ENCODE measurements at places on chromosomes 6 and 20.

DNA sequence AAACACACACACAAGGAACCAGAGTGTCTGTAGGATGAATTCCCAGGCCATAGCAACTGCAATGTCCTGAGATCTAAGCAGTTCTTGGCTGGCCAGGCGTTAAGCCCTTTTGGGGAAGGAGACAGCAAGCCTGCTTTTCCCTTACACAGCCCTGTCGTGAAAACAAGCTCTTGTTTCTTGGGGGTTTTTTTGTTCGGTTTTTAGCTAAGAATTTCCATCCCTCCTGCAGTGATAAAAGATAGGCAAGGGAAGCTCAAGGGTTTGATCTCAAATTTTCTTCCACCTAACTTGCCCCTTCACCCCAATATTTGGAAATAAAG, 1.5 kb downstream of the TNFRSF21 start:
- DNase-seq: no peak

- DNase-seq: no peak
Observed at GRCh38 chr6:14095437-14095836, 22.1 kb upstream of the CD83 start.

DNA sequence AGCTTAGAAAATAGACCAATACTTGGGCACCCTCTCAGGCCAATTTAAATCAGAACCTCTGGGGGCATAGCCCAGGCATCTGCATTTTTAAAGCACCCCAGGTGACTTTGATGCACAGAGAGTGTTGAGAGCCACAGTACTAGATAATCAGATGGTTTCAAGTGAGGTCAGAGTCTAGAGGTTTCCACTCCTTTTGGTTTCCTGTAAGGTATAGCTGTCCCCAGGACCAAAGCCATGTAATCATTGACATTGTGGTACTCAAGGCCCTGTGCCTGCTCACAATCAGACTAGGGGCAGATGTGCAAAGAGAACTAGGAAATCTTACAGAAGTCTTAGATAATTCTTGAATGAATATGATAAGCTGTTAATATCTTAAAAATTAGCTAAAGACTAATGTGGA, 9.1 kb downstream of the FILIP1 start:
- no peak for DNase-seq

DNA sequence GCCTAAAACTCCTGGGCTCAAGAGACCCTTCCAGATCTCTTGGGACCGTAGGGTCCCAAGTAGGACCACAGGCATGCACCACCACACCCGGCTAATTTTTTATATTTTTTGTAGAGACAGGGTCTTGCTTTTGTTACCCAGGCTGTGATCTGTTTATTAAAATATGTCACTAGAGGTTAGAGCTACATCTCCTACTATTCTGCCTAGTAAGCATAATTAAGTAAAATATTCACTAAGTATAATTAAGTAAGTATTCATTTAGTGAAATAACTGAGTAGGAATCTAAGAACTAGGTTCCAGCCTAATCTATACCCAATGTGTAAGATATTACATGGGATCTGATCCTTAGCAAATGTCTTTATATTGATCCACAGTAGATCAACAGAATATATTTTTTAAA, 40.2 kb upstream of the GCM1 start:
- no peak for DNase-seq

DNA sequence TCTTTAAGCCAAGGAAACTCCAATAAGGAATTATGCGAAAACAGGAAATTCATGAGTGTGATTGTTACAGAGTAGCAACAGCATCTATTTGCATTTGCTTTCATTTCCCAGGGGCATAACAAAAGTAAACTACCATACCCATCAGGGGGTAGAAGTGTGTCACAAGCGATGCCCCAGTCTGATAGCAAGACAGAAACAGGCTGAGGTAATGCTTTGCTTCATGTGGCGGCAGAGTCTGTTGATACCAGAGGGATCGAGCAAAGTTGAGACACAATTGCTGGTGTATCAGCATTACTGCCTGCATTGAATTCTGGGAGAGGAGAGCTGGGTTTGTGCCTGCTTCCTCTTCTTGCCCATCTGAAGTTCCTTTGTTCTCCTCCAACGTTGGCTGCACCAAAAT, 51.2 kb upstream of the LYRM2 start:
- DNase-seq: no peak

- DNase-seq: no peak
Observed at GRCh38 chr6:1581120-1581991, 28.4 kb upstream of the FOXC1 start.

DNA sequence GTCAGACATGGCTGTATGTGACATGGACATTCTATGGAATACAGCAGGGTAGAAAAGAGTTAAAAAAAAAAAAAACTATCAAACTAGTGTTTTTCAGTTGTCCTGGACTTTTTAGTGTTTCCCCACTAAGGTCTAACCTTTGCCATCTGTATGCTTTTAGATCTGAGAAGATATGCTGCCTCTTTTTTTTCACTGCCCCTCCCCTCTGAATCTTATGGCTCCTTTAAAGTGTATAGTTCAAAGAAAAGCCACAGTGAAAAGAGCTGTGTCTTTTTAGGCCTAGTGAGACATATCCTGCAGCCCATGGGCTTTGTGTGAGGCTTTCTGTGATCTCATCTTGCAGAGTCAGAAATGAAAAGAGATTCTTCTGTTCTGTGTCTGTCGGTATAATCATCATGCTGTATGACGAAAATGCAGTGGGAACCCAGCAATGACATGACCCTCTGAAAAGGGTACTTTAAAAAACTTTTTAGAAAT, 29.3 kb downstream of the ADGRG6 start:
- no peak for DNase-seq

GRCh38 chr20:34365765-34366213, 2.7 kb downstream of the ITCH start:
- DNase-seq: no peak

DNA sequence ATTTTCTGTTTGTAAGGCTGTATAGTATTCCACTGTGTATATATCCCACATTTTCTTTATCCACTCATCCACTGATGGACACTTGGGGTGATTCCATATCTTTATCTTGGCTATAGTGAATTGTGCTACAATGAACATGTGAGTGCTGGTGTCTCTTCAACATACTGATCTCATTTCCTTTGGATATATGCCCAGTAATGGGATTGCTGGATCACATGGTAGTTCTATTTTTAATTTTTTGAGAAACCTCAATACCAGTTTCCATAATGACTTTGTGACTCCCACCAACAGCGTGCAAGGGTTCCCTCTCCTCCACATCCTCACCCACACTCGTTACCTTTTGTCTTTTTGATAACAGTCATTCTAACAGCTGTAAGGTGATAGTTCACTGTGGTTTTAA, 166.0 kb downstream of the ARHGAP18 start:
- DNase-seq: no peak

DNA sequence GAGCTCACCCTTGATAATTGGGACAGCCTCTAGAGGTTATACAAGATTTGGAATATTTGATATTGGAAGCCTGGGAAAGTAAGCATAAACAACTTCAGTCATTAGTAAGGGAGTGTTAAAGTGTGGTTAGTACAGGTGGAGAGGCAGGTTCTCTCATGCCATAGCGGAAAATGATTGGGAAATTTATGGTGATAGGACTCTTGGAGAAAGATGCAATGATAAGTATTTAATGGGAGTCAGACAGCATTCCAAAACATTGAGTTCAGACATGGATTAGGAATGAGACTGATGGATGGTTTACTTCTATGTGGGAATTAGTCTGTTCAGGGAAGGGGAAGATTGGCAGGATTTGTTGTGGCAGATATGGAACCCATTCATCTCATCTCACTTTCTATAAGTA, 152.7 kb downstream of the MCHR2 start:
- DNase-seq: no peak

DNA sequence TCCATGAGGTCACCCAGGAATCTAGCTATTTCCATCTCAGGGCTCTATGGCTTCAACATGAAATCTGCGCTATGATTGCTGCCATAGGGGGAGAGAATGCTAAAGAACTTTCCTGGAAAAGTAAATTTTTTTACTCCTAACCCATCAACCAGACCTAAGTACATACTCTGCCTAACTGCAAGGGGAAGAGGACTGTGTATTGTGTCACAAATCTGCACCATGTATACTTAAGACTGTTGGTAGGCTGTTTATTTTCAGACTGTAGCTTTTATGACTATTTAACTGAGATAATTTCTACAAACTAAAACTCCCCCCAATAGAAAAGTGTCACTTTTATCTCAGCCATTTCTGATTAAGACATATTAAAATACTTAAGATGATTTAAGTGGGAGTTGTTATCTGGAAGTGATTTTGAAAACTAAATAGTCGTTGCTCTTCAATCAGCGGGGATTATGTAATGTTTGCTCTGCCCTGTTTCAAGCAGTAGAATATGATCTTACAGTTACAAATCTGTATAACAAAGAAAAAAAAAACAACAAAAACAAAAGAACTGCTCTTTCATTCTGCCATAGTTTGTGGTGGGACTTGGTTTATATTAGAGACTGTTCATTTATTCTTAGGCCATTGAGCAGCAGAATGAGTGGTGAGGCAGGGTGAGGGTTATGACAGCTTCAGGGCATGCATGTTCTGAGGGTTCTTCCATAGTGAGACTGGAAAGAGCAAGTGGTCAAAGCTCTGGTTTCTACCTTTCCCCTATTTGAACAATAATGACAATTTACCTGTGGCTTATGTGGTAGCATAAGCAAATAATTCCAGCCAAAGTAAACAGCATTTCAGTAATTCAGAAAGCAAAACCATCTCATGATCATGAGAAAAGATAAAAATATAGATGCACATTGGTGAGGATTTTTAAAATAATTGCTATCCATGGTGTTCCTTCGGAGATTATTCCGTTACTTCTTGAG, 126.3 kb upstream of the CEP162 start:
- no peak for DNase-seq

DNA sequence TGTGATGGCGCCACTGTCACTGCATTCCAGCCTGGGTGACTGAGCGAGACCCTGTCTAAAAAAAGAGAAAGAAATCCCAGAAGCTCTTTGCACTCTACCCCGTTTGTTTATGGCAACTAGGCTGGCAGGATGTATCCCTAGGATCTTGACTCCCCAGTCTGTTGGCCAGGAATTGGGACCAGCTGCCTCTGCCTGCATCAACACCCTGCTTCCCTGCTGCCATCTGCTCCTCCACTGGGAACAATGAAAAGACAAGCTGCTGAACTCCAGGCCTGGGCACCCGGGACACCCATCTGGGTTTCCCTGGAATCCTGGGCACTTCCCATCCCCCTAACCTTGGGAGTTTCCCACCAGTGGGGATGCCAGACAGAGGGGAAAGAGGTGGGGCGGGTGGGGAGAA, 64.9 kb downstream of the CPNE5 start:
- DNase-seq: no peak

DNA sequence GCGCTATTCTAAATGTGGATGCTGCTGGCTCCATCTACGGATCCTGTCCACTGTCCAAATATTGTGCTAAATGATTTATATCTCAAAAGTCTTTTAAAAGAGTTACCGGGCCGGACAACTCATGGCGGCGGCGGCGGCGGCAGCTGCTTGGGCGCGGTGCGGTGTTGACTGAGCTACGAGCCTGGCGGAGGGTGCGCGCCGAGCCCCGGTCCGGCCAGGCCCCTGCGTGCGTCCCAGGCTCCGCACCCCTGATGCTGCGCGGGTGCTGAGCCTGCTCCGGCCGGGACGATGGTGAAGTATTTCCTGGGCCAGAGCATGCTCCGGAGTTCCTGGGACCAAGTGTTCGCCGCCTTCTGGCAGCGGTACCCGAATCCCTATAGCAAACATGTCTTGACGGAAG, 303.4 kb downstream of the CENPW start:
- DNase-seq: no peak

- DNase-seq: no peak
Observed at GRCh38 chr20:20476504-20476903, 108.6 kb downstream of the INSM1 start.

- no peak for DNase-seq
Observed at GRCh38 chr20:57109571-57109953, 156.9 kb downstream of the BMP7 start.

GRCh38 chr6:112116221-112116620, 28.8 kb downstream of the FAM229B start:
- DNase-seq: no peak

GRCh38 chr6:11628562-11628961, 91.0 kb downstream of the TMEM170B start:
- no peak for DNase-seq

DNA sequence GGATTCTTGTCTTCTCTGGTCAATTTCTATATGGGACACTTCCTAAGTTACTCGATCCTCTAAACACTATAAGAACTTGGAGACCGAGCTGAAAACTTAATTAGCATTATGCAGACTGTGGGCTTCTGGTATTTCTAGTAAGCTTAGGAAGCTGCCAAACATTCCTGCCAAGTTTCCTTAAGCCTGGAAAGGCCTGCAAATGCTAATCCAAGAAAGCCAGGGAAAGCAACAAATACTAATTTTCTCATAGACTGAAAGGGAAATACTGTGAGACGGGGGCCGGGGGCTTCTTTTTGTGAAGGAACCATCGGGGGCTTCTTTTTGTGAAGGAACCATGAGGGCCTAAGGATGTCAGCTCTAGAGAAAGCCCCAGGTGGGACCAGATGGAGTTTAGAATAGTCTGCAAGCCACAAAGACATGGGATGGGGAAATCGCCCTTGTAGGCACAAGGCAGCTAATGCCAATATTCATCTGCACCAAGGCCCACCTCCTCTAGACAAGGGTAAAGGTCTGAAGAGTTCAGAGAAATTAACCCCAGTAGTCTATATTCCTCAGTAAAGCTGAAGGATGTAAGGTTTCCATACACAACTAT, 332.4 kb upstream of the PRDM1 start:
- no peak for DNase-seq

DNA sequence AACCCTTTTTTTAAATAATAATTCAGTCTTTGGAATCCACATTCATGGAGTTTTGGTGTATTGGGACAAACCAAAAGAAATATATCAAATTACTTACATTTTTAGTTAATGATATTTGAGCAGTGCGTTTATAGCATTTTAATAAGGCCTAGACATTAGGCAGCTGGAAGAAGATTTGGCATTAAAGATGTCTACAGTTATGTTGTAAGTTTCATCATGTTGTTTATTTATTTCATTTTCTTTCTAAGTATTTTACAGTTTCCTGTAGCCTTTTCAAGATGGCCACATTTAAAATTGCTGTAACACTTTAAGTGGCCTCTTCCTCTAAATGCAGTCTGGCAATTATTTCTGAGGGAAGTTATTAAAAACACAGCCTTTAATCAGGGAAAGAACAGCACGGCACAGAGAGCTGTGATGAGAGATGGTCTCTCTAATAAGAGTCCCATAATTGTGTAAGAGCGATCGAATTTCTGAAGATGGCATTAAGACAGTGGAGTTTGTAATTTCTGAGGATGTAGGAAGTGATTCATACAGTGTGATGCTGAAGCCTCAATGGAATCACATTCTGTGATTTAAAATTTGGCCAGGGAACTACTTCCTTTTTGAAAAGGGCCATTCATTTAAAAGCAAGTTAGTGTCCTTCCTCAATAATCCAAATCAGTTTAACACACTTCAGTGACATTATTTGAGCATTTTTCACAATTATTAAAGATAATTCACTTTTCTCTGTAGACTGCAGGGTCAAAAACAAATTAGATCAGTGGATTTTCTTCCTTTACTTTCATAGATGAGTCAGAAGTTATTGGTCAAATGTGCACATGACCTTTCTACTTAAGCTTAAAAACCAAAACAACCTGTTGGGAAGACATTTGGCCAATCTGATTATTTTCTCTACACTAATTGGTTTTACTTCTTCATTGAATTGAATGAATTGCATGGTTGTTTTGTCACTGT, 52.4 kb upstream of the EDN3 start:
- DNase-seq: no peak

GRCh38 chr6:168844821-168845609, 404.0 kb downstream of the SMOC2 start:
- DNase-seq: no peak
